ENCODE measurements at places on chromosomes 12 and 14.
A peak's percentile ranks its signal among the peaks of the same experiment; 100 is the strongest.

- no peak for DNase-seq
Measured at GRCh38 chr14:75313294-75313693, 34.7 kb downstream of the FOS start.

DNA sequence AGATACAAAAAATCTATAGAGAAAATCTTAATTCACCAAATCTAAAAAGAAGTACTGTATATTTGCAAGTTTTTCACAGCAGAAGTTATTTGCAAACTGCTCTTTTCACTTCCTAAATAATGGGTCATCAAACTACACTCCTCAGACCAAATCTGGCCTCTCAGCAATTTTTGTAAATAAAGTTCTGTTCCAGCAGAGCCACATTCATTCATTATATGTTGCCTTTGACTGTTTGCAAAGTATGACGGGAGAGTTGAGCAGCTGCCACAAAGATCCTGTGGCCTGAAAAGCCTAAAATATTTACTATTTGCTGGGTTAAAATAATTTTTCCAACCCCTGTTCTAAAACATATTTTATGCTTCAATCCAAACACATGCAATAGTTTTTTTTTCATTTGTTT is 1222.3 kb upstream of the SEL1L start:
- no peak for DNase-seq

- DNase-seq, result peak; percentile 71
Measured at GRCh38 chr14:21476523-21476924, 235 bp downstream of the RAB2B start.

- no peak for DNase-seq
Measured at GRCh38 chr12:101066489-101066888, 143.5 kb downstream of the SLC5A8 start.

GRCh38 chr12:117312770-117313169 is 48.7 kb downstream of the NOS1 start:
- no peak for DNase-seq

GRCh38 chr14:71346685-71347084 is 439.4 kb downstream of the PCNX1 start:
- no peak for DNase-seq

- no peak for DNase-seq
Measured at GRCh38 chr14:91866511-91867295, 633 bp downstream of the TC2N start.

- no peak for DNase-seq
Measured at GRCh38 chr12:131795690-131796410, 32.3 kb upstream of the MMP17 start.

DNA sequence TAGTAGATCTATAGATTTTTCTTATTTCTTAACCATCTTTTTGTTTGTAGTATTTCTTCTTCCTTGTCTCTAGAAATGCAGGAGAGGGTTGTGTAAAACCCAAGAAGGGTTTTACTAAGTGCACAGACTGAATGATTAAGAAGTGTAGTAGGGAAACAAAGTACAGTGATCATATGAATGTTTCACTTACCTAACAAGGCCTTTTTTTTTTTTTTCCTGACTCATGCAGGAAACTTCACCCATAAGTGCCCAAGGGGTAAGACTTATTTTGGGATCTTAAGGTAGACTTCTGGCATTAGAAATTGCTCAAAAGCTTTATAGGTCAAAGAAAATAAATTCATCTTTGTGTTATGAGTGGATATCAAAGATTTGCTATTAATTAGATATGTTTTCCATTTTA is 10.2 kb downstream of the SCN8A start:
- DNase-seq, result no peak

GRCh38 chr12:25959071-25959961 is 834 bp downstream of the RASSF8 start:
- no peak for DNase-seq

DNA sequence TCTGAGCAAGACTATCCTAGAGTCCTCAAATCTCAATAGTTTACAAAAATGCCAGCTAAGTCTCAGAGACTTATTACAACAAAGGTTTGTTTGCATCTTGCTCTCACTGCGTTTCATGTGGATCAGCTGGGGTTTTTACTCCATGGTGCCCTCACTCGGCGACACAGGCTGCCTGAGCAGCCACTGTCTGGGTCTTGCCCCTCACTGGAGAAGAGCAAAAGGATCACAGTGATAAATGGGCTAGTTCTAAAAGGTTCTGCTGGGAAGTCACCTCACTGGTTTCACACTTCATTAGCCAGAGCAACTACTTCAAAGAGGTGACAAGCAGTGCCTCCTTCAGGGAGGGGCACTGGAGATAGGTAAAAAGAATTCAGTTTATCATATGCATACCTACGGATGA is 392.0 kb downstream of the RPL10L start:
- DNase-seq, result no peak

GRCh38 chr12:64810831-64811230 is 13.6 kb upstream of the TBC1D30 start:
- DNase-seq, result no peak

- no peak for DNase-seq
Measured at GRCh38 chr12:50309950-50310349, 26.6 kb upstream of the LIMA1 start.

DNA sequence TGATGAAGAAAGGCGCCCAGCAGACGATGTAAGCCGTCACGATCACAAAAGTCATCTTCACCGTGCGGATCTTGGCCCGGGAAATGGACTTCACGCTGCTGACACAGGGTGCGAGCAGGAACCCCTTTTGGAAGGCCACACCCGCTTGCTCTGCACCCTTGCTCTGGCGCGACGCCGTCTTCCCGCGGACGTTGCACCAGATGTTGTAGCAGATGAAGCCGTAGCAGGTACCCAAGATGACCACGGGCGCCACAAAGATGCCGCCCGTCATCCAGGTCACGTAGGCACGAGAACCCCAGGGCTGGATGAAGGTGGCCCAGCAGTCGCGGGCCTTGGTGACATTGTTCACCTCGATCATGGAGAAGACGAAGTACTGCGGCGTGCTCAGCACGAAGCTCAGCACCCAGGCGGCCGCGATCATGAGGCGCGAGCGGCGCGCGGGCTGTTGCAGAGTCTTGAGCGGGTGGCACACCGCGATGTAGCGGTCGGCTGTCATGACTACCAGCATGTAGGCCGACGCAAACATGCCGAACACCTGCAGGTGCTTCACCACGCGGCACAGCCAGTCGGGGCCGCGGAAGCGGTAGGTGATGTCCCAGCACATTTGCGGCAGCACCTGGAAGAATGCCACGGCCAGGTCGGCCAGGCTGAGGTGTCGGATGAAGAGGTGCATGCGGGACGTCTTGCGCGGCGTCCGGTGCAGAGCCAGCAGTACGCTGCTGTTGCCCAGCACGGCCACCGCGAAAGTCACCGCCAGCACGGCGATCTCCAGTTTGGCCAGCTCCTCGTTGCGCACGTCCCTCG is 890 bp downstream of the AVPR1A start:
- no peak for DNase-seq

DNA sequence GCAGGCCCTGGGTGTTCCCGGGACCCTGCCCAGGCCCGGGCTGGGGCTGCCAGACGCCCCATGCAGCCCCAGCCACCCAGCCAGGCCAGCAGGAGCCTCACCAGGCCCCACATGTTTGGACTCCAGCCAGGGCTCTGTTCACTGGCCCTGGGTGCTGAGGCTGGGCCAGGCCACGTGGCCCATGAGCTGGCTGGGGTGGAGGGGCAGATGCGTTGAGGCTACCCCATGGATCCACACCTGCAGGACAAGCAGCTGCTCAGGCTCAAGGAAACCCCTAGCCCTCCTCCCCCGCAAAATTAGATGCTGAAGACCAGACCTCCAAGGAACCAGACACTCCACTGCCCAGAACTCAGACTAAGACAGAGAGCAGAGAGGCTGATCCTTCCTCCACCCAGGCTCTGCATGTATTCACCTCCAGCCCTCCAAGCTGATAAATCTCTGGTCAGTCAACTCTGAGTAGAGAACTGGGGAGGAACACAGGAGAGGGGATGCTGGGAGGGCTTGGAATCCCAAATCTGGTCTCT is 1.6 kb downstream of the CDH24 start:
- DNase-seq, result no peak

GRCh38 chr14:75811872-75812499 is 150.9 kb downstream of the TTLL5 start:
- DNase-seq, result no peak

- no peak for DNase-seq
Measured at GRCh38 chr12:57332646-57333312, 81.8 kb upstream of the STAC3 start.

DNA sequence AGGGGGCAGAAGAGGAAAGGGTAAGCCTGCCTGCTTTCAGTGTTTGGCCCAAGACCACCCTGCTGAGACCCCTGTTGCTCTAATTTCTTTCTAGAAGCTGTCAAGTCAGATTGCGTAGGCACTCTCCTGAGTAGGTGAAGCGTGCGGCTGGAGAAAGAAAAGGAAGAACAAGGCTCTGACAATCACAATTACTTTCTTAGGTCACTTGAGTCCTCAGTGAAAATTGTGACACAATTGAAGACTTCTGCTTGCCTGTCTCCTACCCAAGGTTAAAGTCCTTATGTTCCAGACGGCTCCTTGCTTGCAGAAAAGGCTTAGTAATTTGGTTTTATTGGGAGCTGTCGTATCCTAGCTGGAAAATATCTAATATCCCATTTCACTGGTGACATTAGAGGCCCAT is 721 bp upstream of the CTSG start:
- DNase-seq, result no peak

- no peak for DNase-seq
Measured at GRCh38 chr14:68366656-68367055, 426.2 kb downstream of the ZFP36L1 start.

GRCh38 chr14:90883782-90884181 is 67.6 kb upstream of the TTC7B start:
- no peak for DNase-seq

GRCh38 chr12:120903412-120904196 is 554 bp downstream of the SPPL3 start:
- peak; percentile 41 for DNase-seq

DNA sequence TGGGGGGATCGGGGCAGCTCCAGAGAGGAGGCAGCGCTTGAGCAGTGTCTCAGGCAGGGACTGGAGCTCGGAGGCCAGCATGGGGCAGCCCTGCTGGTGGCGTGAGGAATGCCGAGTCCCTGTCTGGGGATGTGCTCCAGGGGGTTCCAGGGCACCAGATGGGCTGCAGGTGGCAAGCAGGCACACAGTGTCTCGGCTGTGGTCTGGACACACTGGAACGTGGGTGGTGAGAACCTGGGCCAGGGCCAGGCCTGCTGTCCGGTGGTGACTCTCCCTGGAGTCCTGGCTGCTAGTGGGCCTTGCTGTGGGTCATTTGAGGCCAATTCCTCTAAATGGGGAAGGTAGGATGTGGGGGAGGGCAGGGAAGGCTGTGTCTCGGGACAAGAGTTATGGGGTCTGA is 199.4 kb upstream of the RTL1 start:
- DNase-seq, result no peak

- DNase-seq, result no peak
Measured at GRCh38 chr14:32128703-32129102, 51.6 kb downstream of the ARHGAP5 start.

DNA sequence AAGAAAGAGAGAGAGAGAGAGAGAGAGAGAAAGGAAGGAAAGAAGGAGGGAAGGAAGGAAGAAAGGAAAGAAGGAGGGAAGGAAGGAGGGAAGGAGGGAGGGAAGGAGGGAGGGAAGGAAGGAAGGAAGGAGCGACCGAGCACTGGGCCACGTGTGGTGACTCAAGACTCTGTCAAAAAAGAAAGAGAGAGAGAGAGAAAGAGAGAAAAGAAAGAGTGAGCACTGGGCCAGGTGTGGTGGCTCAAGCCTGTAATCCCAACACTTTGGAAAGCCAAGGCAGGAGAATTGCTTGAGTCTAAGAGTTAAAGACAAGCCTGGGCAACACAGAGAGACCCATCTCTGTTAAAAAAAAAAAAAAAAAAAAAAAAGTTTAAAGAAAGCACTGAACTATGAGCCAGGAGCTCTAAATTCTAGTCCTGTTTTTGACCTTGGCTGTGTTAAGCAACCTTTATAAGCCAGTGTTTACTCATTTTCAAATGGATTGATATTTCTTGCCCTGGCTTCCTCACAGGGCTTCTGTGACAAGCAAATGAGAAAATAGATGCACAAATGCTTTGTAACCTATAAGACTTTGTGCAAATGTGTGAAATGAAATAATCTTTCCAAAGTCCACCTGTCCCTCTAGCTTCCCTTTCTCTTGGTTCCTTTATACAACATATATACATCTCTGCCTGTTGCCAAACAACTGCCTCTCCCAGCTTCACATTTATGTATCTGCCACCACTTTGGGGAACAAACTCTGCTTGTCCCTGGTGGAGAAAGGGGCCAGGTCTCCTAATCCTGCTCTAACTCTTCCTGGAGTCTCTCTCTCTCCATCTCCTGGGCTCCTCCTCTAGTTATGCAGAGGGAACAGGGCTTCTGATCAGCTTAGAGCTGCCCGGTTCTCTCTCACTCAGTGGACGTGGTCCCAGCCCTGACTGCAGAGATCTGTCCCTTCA is 16.1 kb upstream of the PLEKHG6 start:
- DNase-seq, result no peak

DNA sequence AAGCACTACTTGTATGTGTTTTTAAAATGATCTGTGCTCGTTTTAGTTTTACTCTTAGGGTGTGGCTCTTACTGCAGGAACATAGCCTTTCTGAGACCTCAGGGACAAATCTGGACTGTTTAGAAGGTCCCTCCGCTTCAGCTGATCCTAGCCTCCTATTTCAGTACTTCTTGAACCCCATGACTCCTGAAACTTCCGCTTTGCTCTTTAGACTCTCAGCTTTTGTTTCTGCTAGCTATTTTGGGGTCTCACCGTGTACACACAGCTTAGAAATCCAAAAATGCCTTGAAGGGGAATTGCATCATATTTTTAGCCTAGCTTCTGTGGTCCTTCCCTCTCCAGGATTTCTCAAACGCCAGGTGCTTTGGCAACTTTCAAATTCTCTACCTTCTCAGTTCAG is 8.3 kb downstream of the OR11G2 start:
- no peak for DNase-seq

DNA sequence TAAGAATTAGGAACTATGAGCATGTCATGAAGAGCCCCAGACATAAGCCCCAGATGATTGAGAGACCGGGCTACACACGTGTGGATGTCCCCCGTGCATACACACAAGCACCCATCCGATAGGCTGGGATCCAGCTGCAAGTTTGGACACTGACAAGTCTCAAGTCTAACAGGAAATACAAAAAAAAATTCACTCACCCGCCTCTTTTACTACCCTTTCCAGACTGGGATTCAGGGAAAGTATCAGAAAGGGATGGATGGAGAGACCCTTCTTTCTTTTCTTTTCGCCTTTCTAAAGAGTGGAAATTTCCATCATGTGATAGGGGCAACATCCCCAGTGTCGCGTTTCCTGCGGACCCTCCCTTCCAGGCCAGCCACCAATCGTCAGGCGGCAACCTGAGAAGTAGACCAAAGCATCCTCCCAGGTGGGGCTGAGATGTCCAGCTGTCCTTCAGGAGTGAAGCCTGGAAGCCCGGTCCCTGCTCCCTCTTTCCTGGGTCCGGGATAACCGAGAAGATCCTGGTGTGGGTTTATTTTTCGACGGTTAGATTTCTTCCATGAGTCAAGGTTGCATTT is 6.4 kb upstream of the SLC38A4 start:
- no peak for DNase-seq

GRCh38 chr12:123245678-123246077 is 12.4 kb downstream of the MTRFR start:
- no peak for DNase-seq

DNA sequence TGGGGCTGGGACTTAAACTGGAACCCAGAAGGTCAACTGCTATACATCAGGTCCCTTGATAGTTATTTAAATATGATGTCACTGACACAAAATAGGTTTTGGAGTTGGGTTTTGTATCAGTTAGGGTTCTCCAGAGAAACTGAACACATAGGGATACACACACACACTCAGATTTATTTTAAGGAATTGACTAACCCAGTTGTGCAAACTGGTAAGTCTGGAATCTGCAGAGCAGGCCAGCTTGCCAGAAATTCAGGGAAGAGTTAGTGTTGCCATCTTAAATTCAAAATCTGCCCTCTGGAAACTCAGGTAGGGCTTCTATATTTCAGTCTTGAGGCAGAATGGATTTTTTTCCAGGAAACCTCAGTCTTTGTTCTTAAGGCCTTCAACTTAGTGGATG is 36.9 kb downstream of the MAPK1IP1L start:
- DNase-seq, result no peak
